ENCODE measurements at places on chromosomes 2 and 18.

- no peak for DNase-seq
Observed at GRCh38 chr2:6421138-6421730, 444.5 kb downstream of the CMPK2 start.

GRCh38 chr2:240501531-240501991 is 56.2 kb downstream of the ANKMY1 start:
- DNase-seq = no peak

DNA sequence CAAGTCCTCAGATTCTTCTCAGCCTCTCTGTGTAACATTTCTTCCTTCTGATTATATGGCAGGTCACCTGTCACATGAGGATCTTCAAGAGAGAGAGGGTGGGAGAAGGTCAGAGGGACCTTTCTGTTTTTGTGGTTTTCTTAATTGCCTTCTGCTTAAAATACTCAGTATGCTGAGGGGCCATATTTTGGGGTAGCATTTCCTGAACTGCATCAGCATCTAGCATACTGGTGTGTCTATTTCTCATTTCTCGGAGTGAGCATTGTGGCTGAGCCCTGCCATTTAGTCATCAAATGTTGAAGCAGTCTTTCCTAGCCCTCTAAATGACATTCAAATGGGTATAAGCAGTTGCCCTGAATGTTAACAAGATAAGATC is 162.7 kb downstream of the MYO3B start:
- DNase-seq = no peak

GRCh38 chr2:192087398-192087958 is 107.3 kb downstream of the TMEFF2 start:
- no peak for DNase-seq

- no peak for DNase-seq
Observed at GRCh38 chr18:50358844-50359243, 16.0 kb upstream of the SKA1 start.

GRCh38 chr2:6506859-6507258 is 358.8 kb downstream of the CMPK2 start:
- no peak for DNase-seq

Measured in effector memory CD8-positive, alpha-beta T cell (primary cell).